ENCODE measurements at places on chromosomes 11 and 22.

DNA sequence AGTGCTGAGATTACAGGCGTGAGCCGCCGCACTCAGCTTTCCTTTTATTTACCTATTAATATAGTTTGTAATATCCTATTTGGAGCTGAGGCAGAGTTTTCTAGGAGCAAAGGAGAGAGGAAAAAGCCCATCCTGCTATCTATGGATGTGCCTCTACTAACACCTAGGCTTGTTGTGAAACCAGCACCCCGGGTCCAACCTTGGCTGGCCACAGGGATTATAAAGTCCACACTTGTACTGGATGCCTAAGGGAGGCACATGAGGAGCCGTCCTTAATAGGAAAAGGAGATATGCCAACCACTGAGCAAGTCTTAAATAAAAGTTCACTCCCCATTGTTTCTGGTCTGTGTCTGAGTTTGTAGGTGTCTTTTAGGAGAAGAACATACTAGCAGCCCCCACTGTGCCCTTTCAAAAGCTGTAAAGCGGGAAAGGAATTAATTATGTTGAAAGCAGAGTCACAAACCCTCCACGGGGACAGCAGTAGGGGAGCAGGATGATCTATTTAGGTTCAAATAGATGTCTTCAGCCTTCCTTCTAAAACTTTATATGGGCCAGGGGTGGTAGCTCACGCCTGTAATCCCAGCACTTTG is 29.3 kb downstream of the RRP7A start:
- no peak for DNase-seq

- no peak for DNase-seq
These were observed 10.5 kb downstream of the EMSY start for GRCh38 chr11:76455331-76455730.

- DNase-seq: no peak
These were observed 27.5 kb downstream of the CHEK2 start for GRCh38 chr22:28714043-28714628.

DNA sequence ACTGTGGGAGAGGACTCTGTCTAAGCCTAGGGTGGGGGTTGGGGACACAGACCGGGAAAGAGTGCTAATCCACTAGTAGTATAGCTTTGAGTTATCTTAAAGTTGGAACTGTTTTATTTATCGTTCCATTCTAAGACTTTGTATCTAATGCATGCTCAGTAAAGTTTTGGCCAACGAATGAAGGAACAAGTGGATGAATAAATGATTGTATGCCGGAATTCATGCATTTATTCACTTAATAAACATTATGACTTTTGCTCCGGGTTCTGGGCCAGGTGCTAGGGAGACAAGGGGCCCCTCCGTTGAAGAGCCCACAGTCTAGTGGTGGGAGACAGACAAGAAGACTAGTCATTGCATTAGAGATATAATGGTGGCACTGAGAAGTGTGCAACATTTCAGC is 645 bp downstream of the RNF121 start:
- no peak for DNase-seq
